ENCODE measurements at places on chromosomes 6 and 20.
A peak's percentile ranks its signal among the peaks of the same experiment; 100 is the strongest.

DNA sequence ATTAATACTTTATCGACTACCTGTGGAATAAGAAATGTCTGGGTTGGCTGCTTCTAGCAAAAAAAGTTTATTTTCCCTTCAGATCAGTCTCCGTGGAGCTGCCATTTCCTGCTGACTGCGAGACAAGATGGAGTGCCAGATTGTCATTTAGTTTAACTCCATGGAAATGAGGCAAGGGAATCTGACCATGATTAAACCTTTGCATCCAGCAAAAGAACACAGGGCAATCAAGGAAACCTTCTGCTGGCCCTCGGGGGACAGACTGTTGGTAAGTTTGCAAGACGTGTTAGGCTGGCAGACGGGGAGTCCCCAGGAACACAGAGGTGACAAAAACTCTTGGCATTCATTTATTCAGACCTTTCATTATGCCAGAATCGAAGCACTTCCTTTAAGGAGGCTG, 52.2 kb upstream of the SPACA1 start:
- no peak for DNase-seq

GRCh38 chr6:157978021-157978783, 3.5 kb upstream of the SYNJ2 start:
- DNase-seq, result no peak

DNA sequence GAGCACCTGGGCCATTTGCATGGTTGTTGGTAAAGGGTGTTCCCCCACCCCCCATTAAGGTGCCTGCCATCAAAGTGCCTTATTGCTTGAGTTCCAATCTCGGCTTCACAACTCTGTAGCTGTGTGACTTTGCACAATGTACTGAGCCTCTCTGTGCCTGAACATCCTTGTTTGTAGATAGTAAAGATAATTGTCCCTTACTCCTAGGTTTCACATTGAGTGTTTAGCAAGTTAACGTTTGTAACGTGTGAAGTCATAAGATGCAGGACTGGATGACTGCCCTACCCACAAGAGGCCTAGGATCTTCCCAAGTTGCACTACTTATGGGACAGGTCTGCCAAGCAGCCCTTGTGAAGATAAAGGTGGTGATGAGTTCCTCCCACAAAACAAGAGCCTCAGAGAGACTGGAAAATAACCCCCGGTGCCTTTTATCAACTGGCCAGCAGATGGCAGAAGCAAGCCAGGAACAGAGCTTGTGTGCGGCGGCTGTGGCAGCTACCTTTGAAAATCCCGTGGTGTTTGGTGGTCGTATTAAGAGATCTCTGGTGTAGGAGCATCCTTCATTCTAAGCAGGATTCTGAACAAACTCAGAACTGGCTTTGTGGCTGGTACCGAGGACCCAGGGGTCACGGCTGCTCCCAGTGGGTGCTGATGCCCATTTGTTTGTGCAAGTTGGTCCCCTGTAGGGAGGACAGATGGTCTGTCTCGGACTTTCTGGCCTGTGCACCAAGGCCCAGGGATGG, 99.1 kb downstream of the CDH26 start:
- peak; percentile 60 for DNase-seq

- no peak for DNase-seq
These were observed 3.7 kb downstream of the ACOT8 start for GRCh38 chr20:45853484-45853883.

- DNase-seq, result peak; percentile 84
These were observed 12.0 kb downstream of the LRP11 start for GRCh38 chr6:149852180-149852579.
